Mesothelial cell of epicardium (in vitro differentiated cells): ENCODE measurements at places on chromosomes 11 and 22.

DNA sequence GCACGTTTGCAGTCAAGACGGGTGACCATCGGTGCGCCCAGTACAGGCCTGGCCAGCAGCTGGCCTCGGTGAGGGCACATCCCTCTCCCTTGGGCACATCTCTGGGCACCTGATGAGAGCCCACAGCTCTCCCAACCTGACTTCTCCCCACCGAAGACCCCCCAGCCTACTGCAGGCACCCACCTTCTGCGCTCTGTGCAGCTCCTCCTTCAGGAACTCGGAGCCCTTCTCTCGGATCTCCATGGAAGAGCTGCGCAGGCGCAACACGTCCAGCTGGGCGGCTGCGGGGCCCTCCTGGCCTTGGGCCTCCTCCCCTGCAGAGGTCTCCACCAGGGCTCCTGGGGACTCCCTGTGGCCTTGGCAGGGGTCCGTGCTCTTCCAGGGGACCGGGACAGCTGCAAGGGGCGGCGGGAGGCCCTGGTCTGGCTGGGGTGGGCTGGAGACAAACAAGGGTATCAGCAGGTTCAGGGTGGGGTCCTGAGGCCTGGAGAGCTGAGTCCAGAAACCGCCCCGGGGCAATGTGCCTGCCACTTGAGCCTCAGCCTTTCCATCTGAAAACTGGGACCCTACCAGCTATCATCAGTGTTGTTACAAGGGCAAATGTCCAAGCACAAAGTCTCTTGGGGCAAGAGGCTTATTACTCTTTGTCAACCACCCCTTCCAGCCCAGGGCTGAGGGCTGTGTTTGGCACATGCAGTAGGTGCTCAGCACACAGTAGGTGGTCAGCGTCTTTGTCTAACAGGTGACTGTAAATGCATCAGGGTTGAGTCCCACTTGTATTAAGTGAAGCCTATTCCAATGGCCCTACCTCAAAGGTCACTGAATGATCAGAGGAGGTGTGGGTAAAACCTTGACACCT, 9.3 kb downstream of the RAB3IL1 start:
- peak overlapping the region; percentile 64 for H3K27ac ChIP-seq
- DNase-seq: no peak
- H3K4me1 ChIP-seq: peaks cover 18% of the 10 kb centered on the region
- no peaks in the 10 kb centered on the region for H3K36me3 ChIP-seq
- no peak overlapping the region for H3K4me3 ChIP-seq

- no peaks in the 10 kb centered on the region for H3K27me3 ChIP-seq
- DNase-seq: no peak
- no peaks in the 10 kb centered on the region for H3K36me3 ChIP-seq
- H3K27ac ChIP-seq: no peak overlapping the region
These were observed 309.8 kb downstream of the SHANK2 start for GRCh38 chr11:70942593-70942992.

GRCh38 chr11:71097506-71098240, 154.7 kb downstream of the SHANK2 start:
- no peak overlapping the region for H3K4me3 ChIP-seq
- no peaks in the 10 kb centered on the region for H3K36me3 ChIP-seq
- DNase-seq: no peak
- H3K27ac ChIP-seq: no peak overlapping the region

DNA sequence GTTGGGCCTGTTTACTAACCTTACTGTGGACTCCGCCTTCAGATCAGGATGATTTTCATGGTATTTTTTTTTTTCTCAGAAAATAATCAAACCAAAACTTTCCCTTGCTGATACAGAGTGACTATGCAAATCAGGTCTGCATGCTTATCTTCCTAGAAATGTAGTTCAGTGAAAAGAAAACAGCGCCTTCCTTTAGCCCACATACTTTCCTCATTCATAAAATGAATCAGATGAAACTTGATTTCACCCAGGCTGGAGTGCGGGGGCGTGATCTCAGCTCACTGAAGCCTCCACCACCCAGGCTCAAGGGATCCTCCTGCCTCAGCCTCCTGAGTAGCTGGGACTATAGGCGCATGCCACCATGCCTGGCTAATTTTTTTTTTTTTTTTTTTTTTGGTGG, 26.0 kb downstream of the ZNRF3 start:
- H3K27me3 ChIP-seq: no peaks in the 10 kb centered on the region
- no peak overlapping the region for H3K4me3 ChIP-seq
- peaks cover 84% of the 10 kb centered on the region for H3K4me1 ChIP-seq

GRCh38 chr11:103737037-103737622, 299.3 kb upstream of the DDI1 start:
- H3K36me3 ChIP-seq: peaks cover 2% of the 10 kb centered on the region
- H3K27me3 ChIP-seq: no peaks in the 10 kb centered on the region
- no peak overlapping the region for H3K4me3 ChIP-seq
- H3K27ac ChIP-seq: no peak overlapping the region
- peaks cover 43% of the 10 kb centered on the region for H3K4me1 ChIP-seq
- no peak for DNase-seq
